ENCODE measurements at places on chromosomes 6 and 20.

DNA sequence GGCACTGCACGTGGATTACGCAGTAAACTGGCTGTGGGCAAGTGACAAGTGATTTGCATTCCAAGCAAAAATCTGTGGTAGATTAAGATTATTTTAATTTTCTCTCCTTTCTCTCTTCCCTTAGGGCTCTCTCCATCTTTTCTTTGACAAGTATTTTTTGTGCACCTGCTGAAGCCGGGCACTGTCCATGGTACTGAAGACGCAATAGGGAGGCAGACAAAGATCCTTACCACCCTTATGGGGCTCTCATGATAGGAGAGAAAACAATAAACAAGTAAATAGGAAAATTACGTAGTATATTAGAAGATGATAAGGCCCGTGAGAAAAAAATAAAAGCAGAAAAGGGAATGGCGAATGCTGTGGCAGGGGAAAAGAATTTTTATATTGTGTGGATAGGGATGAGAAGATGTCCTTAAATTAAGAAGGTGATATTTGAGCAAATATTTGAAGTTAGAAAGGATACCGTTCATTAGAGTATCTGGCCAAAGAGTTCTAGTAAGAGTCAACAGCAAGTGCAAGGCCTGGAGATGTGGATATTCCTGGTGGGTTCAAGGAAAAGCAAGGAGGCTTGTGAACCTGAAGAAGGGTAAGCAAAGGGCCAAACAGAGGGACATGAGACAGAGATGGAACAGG is 146.0 kb downstream of the LAMP5 start:
- no peak for DNase-seq

DNA sequence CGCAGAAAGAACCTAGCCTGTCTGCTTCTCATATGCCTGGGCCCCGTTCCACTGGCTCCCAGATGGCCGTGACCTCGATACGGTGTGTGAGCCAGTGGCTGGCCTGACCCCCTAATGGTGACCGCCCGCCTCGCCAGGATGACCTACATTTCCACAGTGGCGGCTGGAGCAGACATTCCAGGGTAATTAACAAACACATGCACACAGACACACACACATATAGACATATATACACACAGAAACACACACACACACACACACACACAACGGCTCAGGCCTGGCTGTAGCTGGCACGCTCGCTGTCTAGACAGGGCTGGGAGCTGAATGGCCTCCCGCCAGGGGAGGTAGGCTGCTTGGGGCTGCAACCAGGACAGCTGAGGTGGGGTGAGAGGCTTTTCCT is 227.1 kb downstream of the ANKRD60 start:
- no peak for DNase-seq

GRCh38 chr6:593139-593906 is 63.6 kb downstream of the HUS1B start:
- DNase-seq, result no peak

GRCh38 chr20:20214757-20215275 is 153.1 kb upstream of the INSM1 start:
- DNase-seq, result no peak

DNA sequence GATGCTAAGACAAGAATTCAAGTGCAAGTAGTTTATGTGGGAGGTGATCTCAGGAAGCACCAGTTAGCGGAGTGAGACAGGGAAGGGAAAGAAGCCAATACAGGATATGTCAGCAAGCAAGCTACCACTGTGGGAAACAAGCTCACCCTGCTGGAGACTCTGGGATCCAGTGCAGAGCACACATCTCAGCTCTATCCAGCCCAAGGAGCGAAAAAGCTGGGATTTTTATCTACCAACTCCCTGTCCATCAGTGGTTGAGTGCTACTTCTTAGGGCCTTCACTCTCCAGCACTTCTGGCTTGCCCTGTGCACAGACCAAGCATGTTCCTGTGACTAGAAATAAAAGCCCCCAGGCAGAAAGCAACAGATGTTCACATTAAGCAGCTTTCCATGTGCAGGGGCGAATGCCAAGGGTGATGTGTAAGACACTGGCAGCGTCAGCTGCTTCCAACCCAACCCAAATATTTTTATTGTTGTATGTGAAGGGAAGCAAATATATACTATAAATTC is 10.8 kb upstream of the RNF24 start:
- no peak for DNase-seq

DNA sequence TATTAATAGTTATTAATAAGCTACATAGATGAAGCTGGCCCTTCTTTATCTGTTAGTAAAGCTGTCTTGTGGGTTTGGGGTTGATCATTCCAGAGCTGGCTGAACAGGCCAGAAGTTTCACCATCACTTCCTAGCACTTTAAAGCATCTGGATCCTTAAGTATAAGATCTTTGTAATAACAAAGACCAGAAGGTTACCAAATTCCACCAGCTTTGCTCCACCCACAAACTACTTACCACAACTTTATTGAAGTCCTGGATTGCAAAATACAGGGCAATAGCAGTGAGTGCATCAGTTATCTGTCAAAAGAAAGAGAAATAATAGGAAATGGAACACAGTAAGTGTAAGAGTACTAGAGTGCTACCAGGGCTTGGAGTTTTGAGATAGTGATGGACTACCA is 33.0 kb downstream of the PIGU start:
- no peak for DNase-seq

DNA sequence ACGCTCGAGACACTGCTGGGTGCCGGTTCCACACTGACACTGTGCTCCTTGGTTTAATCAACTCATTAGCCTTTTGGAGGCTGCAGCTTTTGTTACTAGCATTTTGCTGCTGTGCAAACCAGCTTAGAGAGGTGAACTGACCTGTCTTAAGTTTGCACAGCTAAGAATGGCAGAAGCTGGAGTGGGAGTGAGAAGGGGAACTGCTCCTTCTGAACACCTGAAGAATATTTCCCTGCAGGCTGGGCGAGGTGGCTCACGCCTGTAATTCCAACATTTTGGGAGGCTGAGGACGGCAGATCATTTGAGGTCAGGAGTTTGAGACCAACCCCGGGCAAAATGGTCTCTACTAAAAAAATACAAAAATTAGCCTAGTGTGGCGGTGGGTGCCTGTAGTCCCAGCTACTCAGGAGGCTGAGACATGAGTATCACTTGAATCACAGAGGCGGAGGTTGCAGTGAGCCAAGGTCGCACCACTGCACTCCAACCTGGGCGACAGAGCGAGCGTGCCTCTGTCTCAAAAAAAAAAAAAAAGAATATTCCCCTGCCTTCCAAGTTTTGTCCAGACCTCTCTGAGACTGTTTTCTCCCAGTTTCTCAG is 5.0 kb downstream of the CEBPB start:
- DNase-seq, result no peak

DNA sequence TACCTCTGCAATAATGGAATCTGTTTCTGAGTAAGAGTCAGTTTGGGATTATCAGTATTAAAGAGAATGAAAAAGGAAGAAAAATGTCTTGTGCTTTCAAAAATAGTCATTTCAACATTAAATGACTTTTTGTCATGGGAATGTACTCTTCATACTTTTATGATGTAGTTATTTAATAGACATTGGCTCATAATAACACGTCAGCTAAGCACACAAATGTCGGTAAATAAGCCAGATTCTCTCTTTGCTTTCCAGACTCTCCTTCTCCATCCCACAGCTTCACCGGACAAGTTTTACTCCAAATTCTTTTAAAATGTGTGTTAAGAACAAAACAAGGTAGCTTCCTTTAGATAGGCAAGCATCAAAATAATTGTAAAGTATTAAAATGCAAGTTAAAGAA is 76.0 kb downstream of the C6orf52 start:
- no peak for DNase-seq

GRCh38 chr6:46628498-46628897 is 24.1 kb downstream of the CYP39A1 start:
- no peak for DNase-seq

- peak; percentile 64 for DNase-seq
Measured at GRCh38 chr20:63863798-63864544, 1.1 kb upstream of the TPD52L2 start.

- no peak for DNase-seq
Measured at GRCh38 chr20:46296526-46297250, 11.6 kb downstream of the CDH22 start.
